Activated effector memory CD4-positive, alpha-beta T cell treated with anti-CD3 and anti-CD28 coated beads, Interleukin-2, amount 50 U/mL, for 16 hours (primary cell): ENCODE measurements at places on chromosomes 1 and 21.

- DNase-seq, result no peak
These were observed 3.7 kb upstream of the AUNIP start for GRCh38 chr1:25862785-25863485.

DNA sequence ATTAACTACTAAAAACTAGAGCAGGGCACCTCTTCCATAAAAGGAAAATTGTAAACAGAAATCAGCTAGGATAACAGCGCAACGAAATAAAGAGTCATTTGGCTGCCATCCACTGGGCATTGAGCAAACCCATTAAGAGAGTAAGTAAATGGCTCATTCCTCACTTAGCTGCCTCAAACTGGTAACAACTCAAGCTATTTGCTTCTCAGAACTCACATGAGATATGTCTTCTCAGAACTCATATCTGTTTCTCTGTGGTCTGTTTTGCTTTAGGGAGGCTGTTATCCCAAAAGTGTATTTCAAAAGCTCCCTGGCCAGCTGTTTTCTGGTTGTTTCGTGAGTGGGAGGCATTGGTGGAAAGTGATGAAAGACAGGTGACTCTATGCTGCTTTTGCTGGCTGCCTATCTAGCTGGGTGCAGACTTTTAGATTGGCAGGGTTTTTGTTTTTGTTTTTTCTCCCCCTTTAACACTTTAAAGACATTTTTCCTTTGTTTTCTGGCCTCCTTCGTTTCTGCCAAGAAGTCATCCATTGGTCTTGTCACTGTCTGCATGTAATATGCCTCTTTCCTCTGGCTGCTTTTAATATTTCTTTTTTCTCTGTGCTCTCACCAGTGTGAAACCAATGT is 269.2 kb upstream of the RGS18 start:
- DNase-seq, result no peak

GRCh38 chr1:161020509-161021164 is at the start of gene F11R:
Gene F11R (minus strand): TSS chr1:161021152. CDS start chr1:161021073, 79 bp downstream.
- peak; percentile 77 for DNase-seq

GRCh38 chr1:111833334-111833733 is 77.6 kb downstream of the DDX20 start:
- DNase-seq, result no peak

GRCh38 chr1:3393987-3394920 is 60.2 kb upstream of the ARHGEF16 start:
- no peak for DNase-seq

DNA sequence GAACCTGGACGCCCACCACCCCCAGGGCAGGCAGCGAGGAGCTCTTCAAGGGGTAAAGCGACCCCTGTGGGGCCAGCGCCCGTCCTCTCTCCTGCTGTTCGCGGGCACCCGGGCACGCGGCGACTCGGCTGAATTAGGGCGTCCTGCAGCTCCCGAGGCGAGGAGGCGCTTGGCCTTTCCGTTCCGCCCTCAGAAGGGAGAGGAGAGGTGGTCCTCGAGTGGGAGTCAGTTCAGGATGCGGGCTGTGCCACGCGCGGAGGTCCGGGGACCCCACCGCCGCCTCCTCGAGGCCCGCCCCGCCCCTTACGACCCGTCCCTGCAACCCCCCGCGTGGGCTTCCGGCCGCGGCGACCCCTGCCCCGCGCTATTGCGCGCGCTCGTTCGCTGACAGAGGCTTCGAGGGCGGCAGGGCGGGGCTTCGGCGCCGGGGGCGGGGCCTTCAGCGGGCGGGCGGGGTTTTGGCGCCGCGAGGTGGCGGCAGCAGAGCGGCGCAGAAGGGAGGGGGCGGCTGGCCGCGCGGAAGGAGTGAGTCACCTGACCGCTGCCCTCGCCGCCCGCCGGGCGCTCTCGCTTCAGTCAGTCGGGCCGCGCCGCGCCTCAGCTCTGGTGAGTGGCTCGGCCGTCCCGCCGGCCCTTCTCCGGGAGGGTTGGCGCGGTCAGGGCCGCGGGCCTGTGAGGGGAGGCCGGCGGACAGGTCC is at the start of gene BACH1:
Gene BACH1 (plus strand): TSS at position 575 of the 698 bp plus-strand sequence. CDS start 22,359 bp downstream, outside the sequence.
- DNase-seq, result peak; percentile 95

DNA sequence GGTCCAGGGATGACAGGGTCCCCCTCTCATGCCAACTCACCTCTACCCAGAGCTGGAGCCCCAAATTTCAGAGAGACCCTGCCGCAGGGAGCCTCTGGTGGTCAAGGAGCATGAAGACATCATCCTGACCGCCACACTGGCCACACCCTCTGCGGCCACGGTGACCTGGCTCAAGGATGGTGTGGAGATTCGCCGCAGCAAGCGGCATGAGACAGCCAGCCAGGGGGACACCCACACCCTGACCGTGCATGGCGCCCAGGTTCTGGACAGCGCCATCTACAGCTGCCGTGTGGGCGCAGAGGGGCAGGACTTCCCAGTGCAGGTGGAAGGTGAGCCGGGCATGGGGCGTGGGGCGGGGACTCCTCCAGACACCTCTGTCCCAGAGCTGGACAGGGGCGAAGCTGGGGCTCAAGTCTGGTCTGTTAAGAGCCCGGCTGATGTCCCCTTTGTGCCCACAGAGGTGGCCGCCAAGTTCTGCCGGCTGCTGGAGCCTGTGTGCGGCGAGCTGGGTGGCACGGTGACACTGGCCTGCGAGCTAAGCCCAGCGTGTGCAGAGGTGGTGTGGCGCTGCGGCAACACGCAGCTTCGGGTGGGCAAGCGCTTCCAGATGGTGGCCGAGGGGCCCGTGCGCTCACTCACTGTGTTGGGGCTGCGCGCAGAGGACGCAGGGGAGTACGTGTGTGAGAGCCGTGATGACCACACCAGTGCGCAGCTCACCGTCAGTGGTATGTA is 66.0 kb downstream of the OBSCN start:
- peak; percentile 59 for DNase-seq

- no peak for DNase-seq
These were observed 11.0 kb upstream of the CDC42 start for GRCh38 chr1:22041505-22041904.
